ENCODE measurements at places on chromosomes 13 and 19. TPM values are rescaled to one million over a fixed set of nuclear protein-coding genes. Genes with fewer than 3 reads are reported as not detected.

The ADGRE3 gene
- not detected for total RNA-seq

The CLIP3 gene
- total RNA-seq: 0.15 TPM

The ELAVL3 gene
- not detected for total RNA-seq

The LYL1 gene
- 0.69 TPM for total RNA-seq

The ZNF136 gene
- 16.6 TPM for total RNA-seq

The SSC5D gene
- total RNA-seq: not detected

The SULT2A1 gene
- total RNA-seq: 253 TPM

The THSD8 gene
- 23.5 TPM for total RNA-seq

DNA sequence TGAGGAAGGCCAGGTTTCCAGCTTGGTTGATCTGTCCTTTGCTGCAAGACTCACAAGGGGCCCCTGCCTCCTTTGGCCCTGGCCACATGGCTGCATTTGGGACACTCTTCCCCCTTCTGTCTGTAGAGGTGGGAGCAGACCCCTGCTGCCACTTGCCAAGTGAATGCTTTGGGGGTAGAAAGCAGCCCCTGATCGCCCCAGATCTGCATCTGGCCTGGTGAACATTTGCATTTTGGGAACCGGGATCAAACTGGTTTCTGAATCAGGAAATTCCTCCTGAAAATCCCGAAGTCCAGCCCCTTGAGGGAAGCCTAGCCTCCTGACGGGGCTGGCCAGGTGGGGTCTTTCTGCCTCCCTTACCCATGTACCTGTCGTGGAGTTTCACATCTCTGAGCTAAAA lies 14.9 kb downstream of the DPF1 start:
- DNase-seq: no peak

GRCh38 chr13:42984026-42984425 lies 8.0 kb downstream of the EPSTI1 start:
- no peak for DNase-seq

- peak; percentile 58 for DNase-seq
These were observed 116.5 kb upstream of the FBXL3 start for GRCh38 chr13:77143431-77143830.

DNA sequence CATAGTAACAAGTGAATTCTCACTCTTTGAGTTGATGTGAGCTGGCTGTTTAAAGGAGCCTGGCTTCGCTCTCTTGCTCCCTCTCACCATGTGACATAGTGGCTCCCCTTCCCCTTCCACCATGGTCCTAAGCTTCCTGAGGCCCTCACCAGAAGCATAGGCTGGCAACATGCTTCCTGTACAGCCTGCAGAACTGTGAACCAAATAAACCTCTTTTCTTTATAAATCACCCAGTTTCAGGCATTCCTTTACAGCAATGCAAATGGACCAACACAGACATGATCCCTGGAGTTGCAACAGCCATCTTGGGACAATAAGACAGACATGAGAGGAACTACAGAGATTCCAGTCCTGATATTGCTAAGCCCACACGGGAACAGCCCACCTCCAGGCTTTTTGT lies 12.6 kb downstream of the TEAD2 start:
- no peak for DNase-seq

DNA sequence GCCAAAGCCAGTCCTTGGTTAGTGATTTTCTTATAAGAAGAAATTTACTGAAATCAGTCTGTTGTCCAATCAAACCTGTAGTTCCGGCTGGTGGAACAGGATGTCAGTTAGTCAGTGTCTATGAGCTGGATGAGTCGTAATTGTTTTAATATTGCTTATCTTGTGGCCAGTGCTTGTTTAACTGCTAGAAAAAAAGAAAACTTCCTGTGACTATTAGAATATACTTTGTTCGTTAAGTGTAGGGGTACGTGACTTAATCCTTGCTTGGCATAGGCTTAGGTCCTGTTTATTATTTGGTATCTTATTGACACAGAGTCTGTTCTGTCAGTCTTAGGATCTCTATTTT lies 1484.8 kb upstream of the MIR17HG start:
- no peak for DNase-seq

- peak; percentile 10 for DNase-seq
These were observed 1.3 kb downstream of the ZNF607 start for GRCh38 chr19:37718304-37718703.

DNA sequence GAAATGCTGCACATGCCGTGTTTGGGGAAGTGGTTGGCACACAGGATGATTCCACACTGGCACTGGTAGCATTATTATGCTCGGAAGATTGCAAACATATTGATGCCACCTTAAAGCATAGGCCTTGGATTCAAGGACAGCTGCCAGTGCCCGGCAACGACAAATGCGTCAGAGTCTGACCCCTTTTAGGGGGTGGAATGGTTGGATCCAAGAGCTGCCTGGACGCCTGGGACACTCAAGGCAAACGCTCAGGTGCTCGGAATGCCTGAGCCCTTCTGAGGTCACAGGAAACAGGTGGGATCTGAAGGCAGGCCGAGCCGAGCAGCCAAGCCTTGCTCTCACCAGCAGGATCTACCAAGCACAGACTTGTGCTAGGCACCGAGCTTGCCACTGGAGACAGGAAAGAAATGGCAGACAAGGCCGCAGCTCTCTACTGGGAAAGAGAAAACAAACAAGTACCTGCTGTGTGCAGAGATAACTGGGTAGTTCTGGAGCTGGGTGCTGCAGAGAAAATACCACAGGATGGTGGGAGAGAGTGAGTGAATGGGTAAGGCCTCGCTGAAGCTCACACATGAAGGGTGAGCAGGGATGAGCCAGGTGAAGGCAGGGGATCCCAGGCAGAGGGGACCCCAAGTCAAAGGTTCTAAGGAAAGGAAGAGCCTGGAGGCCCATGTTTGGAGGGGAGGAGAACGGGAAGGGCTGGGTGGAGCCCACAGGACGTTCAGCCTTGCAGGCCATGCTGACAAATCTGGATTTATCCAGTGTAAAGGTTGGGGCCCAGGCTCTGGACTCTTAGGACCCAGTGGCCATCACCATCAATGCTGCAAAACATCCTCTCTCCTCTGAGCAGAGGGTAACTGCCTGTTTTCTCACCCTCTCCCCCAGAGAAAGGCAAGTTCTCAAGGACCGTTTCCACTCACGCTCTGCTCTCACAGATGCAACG lies 9.2 kb downstream of the RANBP3 start:
- DNase-seq: peak; percentile 41

DNA sequence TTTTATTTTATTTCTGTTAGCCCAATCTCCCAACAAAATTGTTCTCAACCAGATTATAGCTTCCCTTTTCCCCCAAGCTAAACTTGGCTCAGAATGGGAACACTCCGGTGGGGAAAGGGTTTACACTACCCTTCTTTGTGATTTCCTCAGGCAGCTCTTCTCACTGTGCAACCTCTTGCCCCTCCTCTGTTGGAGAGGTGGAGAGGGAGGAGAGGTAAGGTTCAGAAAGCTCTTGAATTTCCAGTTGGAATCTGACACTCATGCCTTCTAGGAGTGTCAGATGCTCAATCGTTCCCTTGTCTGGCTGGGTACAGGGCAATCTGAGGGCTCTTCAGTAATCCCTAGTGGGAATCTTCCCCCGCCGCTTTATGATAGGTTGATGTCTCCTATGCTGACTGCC lies 486.1 kb upstream of the KLF12 start:
- no peak for DNase-seq

- DNase-seq: no peak
These were observed 2.7 kb downstream of the MAP2K2 start for GRCh38 chr19:4121273-4121612.

DNA sequence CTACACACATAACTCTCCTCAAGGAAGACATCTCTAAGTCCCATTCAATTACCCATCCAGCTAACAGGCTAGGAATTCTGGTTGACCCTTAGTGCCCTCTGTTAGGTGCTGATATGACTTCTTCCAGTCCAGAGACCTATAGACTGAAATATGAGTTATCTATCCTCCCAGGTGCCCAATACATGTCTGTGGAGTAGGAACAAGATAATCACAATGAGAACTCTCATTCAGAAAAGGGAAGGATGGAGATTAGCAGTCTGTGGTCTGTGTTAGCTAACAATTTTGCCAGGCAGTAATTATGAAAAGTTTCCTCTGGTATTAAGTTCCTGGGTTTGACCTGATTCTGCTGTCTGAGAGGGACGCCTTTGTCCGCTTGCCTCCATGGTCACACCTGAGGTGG lies 44.2 kb upstream of the SLAIN1 start:
- no peak for DNase-seq

DNA sequence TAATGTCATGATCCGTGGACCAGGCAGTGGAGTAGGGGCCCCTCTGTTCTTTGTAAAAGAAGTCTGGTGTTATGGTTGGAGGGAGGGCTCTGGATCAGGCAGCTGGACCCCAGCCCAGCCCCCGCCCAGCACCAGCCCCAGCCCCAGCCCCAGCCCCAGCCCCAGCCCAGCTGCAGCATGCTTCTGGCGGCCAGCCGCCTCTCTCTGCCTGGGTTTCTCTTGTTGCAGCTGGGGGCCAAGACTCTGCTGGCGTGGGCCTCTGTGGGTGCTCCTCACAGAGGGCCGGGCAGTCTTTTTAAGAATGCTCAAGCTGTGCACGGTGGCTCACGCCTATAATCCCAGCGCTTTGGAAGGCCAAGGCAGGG lies 17.9 kb downstream of the DOT1L start:
- DNase-seq: no peak

- DNase-seq: no peak
These were observed 105.0 kb downstream of the IER2 start for GRCh38 chr19:13255041-13255718.

GRCh38 chr13:28204690-28205443 lies 66.5 kb downstream of the PAN3 start:
- peak; percentile 5 for DNase-seq

GRCh38 chr13:100751826-100752225 lies 77.2 kb upstream of the TMTC4 start:
- peak; percentile 6 for DNase-seq

DNA sequence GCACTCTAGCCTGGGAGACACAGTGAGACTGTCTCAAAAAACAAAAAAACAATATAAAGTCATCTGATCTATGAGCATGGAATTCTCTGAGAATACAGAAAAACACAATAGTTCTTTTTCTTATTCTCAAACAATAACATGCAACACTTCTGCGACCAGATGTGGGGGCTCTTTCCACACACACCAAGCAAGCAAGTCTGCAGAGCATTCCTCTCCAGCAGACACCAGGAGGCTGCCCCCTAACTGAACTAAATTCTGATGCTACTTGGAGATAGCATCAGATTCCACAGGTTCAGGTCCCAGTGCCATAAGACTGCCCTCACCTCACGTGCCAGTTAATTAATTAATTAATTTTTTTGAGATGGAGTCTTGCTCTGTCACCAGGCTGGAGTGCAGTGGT lies 27.7 kb downstream of the ZNF101 start:
- DNase-seq: no peak

DNA sequence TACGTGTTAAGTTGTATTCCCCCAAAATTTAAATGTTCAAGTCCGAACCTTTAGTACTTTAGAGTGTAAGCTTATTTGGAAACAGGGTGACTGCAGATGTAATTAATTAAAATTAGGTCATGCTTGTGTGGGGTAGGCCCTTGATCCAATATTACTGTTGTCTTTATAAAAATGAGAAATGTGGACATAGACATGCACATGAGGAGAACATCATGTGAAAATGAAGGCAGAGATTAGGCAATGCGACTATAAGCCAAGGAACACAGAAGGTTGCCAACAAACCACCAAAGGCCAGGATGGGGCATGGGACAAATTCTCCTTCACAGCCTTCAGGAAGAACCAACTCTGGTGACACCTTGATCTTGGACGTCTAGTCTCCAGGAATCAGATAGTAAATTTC lies 1698.4 kb upstream of the SLC10A2 start:
- no peak for DNase-seq

GRCh38 chr19:22807061-22807835 lies 23.3 kb upstream of the ZNF99 start:
- DNase-seq: no peak

DNA sequence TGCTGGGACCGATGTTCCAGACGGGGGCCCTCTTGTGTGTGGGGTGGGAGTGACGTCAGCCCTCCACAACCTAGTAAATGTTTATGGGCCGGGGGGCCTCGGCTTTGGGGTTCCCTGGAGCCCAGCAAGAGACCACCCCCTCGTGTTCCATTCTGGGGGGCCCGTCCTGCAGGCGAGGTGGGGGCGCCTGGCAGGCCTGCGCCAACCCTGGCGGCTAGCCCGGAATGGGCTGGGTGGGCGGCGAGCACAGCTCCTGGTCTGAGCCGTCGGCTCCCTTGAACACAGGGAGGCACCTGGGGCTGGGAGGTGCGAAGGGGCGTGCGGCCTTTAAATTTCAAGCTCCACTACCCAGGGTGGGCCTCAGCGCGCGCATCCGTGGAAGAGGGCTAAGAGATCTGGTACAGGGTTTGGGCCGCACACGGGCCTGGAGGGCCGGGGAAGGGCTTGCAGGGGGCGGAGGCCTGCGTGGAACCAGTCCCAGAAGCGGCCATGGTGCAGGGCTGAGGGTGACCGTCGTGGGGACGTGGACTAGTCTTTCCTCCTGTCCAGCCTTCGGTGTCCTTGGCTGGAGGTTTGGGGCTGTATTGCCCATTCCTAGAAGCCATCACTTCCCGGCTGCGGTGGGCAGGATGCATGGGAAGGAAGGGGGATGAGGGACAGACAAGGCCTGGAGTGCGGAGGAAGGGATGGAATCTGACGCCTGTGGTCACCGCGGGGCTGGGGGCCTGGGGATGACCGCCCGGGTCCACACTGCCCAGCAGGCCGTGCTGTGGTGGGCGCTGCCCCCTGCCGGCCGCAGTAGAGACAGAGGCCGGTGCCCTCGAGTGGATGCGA lies 11.4 kb downstream of the NDUFA11 start:
- no peak for DNase-seq

DNA sequence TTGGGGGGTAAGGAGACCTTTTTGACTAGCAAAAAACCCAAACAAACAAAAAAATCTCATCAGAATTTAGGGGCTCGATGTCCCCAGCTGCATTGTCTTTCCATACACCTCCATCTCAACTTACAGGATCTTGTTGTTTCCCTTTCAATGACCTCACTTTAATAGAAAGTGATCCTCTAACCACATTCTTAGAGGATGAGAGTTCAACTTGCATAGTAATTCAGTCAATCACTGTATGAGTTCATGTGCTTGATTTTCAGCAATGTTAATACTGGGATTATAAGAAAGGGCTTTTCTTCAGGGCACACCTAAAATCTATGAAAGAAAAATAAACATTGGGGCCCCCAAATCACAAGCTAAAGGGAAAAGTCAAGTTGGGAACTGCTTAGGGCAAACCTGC lies 1512.0 kb downstream of the SLITRK1 start:
- DNase-seq: no peak
